Stimulated activated CD8-positive, alpha-beta memory T cell treated with anti-CD3 and anti-CD28 coated beads, Interleukin-7, amount 100 ng/mL, for 4 hours (primary cell): ENCODE measurements at places on chromosomes 11 and 22.

GRCh38 chr11:120031156-120031555 lies 106.8 kb downstream of the TRIM29 start:
- DNase-seq: no peak

DNA sequence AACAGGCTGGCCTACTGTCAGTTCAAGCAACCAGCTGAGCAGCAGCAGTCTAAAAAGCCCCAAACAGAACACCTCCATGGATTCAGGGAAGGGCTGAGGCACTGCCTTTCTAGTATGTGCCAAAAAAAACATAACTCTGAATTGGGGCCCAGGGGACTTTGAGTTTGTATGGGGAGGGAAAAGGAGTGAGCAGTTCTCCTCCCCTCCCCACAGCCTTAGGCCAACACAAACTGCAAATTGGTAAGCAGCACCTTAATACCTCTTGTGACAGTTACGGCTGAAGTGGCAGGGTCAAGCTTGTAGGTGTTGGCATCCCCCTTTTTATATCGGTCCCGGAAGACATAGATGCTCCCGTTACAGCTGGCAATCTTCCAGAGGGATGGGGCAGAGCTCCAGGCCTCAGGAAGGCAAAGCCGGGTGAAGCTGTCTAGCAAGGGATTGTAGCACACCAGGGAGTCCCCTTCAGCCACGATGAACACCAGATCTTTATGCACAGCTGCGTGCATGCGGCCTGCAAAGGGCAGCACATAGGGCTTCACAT lies 6.0 kb downstream of the KBTBD4 start:
- DNase-seq: no peak

GRCh38 chr11:665704-666281 lies 28.7 kb downstream of the DRD4 start:
- DNase-seq: no peak

DNA sequence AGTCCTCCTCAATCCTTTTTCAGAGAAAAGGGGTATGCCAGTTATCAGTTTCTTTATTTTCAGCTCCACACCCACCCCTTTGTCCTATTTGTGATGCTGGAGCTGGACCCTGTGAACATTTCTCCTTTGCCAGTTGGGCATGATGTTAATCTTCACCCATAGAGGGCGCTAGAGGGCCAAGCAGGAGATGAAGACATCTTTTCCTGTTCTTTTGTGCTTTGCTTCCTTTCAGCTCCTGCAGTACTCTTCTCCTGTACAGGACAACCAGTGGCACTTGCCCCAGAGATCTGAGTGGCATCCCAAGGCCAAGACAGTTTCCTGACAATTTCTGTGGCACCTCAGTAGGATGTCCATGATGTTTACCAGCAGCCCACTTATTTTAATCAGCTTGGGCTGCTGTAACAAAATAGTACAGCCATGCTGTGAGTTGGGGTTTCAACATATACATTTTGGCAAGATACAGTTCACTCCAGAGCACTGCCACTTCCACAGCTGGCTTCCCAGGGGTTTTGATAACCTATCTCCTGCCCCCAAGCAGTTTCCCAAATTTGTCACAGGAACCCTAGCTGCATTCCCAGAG lies 4.6 kb downstream of the SAA2 start:
- DNase-seq: peak; percentile 38

GRCh38 chr22:38824585-38824984 lies 19.2 kb downstream of the NPTXR start:
- no peak for DNase-seq

DNA sequence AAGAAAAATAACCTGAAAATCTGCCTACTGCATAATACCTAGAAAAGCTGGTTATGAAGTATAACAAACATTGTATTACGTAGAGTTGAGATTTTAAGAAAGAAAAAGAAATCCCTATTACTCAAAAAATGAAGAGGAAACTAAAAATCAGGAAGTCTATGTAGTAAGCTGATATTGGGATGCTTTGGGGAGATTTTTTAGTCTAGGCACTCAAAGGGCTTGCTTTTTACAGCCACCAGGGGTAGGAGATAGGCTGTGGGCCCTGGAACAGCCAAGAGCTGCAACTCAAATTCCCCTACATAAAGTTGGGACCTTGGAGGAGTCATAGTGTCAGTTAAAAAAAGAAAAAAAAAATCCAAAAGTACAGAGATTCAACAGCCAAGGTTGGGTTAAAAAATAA lies 90.4 kb downstream of the RELT start:
- DNase-seq: no peak

DNA sequence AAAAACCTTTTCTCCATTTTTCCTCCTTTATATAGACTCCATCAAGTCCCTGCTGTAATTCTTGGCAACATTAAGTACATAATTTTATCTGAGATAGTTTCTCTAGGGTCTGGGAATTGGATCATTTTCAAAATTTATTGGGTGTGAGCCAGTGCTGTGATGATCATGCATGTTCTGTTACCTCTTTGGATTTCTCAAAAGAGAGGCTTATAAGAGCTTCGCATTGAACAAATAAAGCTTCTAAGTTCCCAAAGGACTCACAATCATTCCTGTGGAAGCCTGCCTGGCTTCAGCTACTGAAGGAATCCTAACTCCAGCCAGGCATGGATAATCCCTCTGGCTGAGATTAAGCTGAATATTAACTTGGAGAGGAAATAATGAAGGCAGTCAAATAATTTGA lies 208.5 kb downstream of the RAB38 start:
- DNase-seq: no peak

GRCh38 chr22:50305923-50306566 lies 1.4 kb downstream of the PLXNB2 start:
- no peak for DNase-seq

- DNase-seq: no peak
These were observed 36.1 kb upstream of the OR8B8 start for GRCh38 chr11:124481365-124482323.

DNA sequence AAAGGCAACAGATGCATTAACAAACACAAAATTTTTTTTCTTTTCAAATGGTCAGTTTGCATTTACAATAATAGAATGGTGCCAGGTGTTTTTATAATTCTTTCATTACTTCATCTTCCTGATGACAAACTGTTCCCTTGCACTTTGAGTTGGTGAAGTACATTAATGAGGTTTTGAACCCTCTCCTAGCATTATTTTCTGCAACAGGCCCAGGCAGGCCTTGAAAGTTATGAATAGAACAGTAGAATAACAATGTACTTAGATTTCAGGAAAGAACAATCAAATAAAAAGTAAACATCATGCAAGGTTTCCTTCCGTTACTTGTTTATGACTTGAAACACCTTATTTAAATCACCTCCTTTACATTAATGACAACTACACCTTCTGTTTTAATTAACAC lies 9.6 kb downstream of the BTG4 start:
- DNase-seq: no peak

DNA sequence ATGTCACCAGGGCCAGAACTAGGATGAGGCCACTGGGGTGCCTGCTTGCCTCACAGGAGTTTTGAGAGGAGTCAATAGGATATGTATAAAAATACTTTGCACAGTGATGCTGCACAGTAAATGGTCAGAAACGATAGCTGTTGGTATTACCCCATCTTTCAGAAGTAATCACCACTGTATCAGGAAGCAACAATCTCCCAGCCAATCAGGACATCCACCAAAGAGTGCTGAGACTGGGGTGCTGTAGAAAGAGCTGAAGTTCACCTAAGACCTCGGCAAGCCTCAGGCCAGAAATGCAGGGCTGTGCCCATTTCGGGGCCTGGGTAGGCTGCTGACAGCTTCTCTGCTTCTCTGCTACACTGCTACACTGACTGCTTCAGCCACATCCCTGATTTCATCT lies 17.4 kb downstream of the LMO2 start:
- no peak for DNase-seq

DNA sequence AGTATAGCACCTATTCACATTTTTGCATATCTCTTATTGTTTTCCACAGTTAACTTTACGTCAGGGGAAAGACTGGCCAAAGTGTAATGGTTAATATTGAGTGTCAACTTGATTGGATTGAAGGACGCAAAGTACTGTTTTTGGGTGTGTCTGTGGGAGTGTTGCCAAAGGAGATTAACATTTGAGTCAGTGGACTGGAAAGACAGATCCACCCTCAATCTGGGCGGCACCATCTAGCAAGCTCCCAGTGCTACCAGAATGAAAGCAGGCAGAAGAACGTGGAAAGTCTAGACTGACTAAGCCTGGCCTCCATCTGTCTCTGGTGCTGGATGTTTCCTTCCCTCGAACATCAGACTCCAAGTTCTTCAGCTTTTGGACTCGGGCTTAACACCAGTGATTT lies 1900.7 kb upstream of the RAG2 start:
- DNase-seq: no peak

- no peak for DNase-seq
These were observed 68.7 kb upstream of the SYN3 start for GRCh38 chr22:33126881-33127280.

- DNase-seq: no peak
These were observed 41.5 kb downstream of the SHANK2 start for GRCh38 chr11:71210861-71211260.

DNA sequence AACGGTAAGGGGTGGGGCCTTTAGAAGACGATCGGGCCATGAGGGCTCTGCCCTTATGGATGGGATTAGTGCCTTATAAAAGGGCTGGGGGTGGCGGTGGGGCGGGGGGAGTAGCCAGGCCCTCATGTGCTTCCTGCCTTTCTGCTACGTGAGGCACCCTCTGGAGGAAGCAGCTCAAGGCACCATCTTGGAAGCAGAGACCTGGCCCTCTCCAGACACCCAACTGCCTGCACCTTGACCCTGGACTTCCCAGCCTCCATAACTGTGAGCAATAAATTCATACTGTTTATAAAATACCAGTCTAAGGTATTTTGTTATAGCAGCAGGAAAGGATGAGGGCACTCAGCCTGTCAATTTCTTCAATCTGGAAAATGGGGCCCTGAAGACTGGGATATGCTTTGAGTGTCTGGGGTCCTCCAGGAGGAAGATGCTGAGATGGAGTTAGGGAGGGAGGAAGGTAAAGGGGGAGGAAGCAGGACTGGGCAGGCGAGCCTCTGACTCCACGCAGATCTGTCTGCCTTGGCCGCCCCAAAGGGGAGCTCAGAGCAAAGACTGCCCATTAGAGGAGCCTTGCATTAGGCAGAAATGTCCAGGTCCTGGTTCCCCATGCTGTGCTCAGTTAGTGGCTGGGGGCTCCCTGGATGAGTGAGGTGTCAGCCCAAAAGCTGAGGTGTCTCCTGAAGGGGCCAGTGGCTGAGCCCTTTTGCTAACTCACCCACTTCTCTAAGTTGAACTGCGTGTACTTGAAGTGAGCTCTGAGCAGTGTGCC lies 5.3 kb downstream of the CABP2 start:
- no peak for DNase-seq

- no peak for DNase-seq
These were observed 207.7 kb downstream of the CEP164 start for GRCh38 chr11:117535201-117535849.

DNA sequence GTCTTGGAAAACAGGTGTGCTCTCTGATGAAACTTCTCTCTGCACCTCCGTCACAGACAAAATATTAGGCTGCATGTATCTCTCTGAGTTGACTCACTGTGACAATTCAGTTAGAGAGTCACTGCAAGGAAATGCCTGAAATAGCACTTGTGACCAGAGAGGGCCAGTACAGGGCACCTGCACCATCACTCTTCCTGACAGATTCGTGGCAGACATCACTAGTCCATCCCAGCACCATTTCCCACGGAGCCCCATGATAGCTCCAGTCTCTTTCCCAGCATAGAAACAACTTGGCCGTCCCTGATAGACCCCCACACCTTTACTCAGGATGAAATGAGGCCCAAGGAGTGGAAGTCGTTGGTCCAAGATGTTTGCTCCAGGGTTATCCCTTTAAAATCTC lies 73.3 kb upstream of the ISX start:
- DNase-seq: no peak
